ENCODE measurements at places on chromosomes 16 and 17.
A peak's percentile ranks its signal among the peaks of the same experiment; 100 is the strongest.

DNA sequence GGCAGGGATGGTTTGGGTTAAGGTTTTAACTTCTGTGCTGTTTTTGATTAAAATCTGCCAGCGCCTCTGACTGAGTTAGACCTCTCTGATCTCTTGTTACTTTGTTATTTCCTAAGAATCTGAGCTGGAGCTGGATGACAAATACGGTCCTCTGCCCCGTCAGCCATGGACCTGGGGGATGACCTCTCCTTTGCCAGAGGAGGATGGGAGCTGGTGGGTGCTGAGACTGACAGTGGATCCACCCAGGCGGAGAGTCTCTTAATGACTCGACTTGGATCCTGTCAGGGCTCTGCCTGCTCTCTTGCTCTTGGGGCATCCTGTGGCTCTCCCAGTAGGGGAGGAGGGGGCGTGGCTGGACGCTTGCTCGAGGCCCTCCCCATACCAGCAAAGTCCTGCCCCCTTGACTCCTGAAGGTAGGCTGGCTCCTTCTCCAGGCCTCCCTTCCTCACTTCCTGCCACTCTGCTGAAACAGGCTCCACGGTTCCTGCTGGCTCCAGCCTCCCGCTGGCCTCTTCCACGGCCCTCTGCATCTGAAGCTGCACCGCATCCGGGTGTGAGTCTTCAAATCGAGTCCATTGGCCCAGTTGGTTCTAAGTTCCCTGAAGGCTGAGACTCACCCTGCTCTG lies 24.8 kb upstream of the MAP3K14 start:
- DNase-seq, result no peak

DNA sequence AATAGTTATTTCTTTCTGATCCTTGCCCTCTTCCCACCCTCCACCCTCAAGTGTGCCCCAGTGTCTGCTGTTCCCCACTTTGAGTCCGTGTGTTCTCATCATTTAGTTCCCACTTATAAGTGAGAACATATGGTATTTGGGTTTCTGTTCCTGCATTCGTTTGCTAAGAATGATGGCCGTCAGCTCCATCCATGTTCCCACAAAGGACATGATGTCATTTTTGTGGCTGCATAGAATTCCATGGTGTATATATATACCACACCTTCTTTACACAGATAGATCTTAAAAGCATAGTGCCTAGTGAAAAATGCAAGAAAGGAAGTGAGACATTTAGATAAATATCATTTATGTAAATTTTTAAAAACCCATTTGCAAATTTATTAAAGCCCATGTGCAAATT lies 33.1 kb downstream of the HS3ST2 start:
- DNase-seq, result no peak

- peak; percentile 43 for DNase-seq
Observed at GRCh38 chr16:12228602-12229499, 252.3 kb downstream of the SNX29 start.

DNA sequence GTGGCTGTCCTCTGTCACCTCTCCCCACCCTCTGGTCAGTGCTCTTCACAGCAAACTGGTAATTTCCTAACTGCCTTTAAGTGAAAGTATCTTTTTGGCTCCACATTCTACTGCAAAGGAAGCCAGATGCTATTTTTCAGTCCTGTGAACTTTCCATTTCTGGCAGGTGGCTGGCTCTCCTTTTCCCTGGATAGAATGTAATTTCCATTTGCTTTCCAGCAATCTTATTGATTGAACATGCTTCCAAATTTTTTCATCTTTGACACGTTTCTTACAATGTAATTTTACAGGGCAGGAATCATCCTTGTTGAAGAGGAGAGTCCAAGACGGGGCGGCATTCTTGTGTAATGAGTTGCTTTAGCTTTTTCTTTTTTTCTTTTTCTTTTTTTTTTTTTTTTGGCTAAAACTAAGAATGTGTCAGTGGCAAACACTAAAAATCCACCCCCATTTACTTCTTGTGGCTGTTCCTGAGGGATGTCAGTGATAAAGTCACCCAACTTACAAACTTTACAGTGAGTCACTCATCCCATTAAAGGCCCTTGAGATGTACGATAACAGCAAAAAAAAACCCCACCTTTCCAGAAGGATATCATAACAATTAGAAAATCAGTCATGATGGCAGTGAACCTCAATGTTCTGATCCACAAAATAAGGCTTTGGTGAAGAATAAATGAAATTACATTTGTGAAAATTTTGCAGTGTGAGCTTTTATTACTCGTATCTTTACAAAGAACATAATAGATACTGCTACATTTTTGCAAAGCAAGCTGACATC lies 29.4 kb upstream of the PRKCA start:
- no peak for DNase-seq

DNA sequence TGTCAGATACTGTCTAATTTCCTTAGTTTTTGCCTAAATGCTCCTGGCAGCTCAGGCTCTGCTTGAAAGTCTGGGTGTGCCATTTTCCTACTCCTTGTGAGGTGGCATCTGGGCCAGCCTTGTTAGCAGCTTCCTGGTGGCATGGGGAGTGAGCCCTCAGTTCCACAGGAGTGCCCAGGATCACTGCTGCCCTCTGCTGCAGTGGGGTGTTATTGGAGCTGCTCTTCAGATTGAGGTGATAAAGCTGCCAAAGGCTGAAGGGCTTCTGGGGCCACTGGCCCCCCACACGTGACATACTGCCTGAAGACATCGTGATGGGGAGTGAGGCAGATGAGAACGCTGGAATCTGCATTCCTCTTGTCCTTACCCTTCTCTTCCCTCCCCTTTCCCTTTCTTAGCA lies 27.4 kb downstream of the CEP95 start:
- peak; percentile 25 for DNase-seq

GRCh38 chr16:56041556-56042140 lies 149.6 kb upstream of the GNAO1 start:
- DNase-seq, result peak; percentile 46

DNA sequence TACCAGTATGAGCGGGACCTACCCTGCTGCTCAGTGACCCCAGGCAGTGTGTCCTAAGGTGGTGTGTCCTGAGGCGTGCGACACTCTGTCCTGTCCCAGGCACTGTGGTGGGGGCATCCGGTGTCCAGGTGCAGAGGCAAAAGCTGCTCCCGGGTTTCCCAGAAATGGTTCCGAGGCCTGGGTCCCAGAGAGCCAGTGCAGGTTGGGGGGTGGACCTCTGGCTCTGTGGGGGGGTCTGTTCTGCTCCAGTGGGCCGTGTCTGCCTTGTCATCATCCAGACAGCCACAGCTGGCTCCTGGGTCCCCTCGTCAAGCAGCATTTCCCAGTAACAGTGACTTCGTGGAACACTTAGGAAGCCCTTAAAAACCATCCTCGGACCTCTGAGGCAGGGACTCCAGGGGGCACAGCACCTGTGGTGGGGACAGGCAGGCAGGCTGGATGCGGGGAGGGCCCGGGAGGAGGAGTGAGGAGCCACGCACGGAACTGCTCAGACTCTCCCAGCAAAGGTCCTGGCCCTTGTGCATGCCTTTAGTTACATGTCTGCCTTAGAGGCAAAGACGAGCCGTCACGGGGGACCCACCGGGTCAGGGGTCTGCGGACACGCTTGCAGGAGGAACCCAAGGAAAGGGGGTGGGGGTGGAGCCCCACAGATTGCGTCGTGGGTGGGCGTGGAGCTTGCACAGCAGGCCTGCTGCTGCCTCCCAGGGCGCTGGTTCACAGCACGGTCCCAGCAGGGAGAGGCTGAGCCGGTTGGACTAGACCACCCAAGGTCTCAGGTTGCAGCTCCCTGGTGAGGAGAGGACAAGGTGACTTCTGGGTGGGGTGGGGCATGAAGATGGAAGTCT lies 5.6 kb downstream of the SLC16A3 start:
- DNase-seq, result peak; percentile 21

- no peak for DNase-seq
Observed at GRCh38 chr17:37309051-37309450, 66.7 kb upstream of the C17orf78 start.

DNA sequence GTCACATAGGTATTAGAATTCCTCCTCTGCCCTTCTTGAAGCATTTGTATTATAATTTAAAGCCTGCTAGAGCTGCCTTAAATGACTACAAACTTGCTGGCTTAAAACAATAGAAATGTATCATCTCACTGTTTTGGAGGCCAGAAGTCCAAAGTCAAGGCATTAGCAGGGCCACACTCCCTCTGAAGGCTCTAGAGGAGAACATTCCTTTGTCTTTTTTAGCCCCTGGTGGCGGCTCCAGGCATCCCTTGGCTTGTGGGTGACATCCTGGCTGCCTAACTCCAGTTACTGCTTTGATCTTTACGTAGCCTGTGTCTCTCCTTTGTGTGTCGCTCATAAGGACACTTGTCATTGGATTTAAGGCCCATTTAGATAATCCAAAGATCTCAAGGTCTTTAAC lies 186.6 kb upstream of the SALL1 start:
- no peak for DNase-seq

- no peak for DNase-seq
Observed at GRCh38 chr17:8476741-8477140, 41.1 kb downstream of the NDEL1 start.

DNA sequence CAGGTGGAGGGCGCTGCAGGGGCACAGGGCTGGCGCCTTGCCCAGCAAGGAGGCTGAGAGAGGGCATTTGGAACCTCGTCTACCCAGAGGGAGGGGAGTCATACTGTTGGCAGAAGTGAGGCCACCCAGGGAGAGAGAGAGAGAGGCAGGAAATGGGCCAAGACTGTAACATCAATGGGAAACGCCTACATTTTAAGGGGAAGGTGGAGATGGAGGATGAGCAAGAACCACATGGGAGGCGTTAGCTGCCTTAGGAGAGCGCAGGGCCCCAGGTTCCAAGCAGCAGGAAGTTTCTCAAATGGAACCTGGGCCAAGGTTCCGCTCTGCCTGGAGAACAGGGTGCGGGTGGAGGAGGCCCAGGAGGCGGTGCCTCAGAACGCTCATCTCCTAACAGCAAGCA lies 2.7 kb upstream of the WFDC1 start:
- DNase-seq, result no peak

- DNase-seq, result no peak
Observed at GRCh38 chr17:79556271-79556670, 54.6 kb downstream of the RBFOX3 start.

DNA sequence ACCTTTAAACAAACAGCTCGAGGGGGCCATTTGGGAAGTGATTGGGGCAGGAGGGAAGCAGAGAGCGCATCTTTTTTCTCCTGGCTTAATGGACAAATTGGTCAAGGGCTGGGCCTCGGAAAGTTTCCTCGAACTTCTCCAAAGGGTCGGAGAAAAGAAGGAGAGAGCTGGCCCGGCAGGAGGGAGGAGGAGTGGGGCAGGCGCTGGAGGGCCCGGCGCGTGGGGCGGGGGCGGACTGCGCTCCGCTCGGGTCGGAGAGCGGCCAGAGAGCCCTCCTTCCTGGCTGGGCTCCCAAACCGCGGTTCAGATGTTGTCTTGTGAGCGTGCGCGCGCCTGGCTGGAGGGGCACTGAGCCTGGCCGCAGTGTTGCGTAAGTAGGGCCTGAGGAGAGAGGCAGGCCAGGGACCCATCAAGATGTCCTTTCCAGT lies 1.2 kb downstream of the MMP2 start:
- DNase-seq, result no peak

- no peak for DNase-seq
Observed at GRCh38 chr16:591892-592517, 2.1 kb downstream of the RAB40C start.

- DNase-seq, result no peak
Observed at GRCh38 chr16:19578378-19578971, 23.0 kb downstream of the VPS35L start.

- no peak for DNase-seq
Observed at GRCh38 chr16:79067600-79067999, 532.9 kb downstream of the MAF start.

GRCh38 chr17:51734462-51734861 lies 424.1 kb downstream of the CA10 start:
- DNase-seq, result peak; percentile 22

GRCh38 chr16:84502581-84502980 lies 1.9 kb downstream of the MEAK7 start:
- no peak for DNase-seq

DNA sequence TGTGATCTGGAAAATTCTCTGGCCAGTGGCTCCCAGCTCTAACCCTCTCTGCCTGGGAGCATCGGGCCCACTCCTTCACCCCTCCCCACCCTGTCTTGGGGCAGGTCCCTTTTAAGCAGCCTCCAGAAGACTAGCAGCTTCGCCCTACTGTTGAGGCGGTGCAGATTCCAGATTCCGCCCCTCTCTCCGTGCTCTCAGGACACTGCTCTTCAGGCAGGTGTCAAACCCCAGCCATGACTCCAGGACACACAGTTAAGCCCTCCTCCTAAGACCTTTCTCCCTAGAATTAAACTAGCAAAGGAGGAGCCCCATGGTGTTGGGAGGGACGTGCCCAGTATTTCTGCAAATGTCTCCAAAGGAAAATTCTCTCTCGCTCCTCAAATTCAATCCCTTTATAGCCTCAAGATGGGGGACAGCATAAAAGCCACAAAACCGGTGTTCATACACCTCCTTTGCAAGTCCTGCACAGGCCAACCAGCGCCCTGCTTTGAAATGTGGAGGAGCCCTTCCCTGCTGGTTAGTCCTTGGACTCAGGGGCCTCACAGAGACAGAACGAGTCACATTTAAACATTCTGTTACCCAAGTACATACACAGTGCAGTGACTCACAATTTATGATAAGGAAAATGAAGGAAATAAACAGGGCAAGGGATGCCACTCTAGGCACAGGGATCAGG lies 7.2 kb downstream of the LPO start:
- DNase-seq, result no peak

GRCh38 chr16:85991856-85992255 lies 92.9 kb downstream of the IRF8 start:
- no peak for DNase-seq

DNA sequence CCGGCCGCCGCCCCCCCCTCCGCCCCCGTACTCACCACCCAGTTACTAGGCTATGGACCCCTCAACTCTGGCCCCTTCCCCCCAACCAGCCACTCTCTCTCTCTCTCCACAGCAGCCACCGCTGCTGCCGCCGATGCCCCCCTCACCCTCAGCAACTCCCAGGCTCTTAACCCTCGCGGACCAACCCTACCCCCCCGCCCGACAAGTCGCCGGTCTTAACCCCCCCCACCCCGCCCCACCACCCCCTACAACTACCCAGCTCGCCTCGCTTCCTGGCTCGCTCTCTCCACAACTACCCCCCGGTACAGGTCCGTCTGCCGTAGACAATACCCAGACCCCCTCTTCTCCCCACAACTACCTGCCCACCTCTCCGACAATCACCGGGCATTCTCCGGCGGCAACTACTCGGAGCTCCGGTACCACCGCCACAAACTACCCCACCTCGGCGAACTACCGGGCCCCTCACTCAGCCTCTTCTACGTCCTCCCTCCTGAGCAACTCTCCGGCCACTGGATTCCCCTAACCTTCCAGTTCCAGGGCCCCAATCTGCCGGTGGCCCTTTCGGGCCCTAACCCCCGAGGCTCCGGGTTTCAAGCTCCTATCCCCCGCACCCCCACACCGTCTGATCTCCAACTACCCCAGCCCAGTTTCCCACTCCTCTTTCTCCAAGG lies 702 bp downstream of the PHF23 start:
- no peak for DNase-seq

DNA sequence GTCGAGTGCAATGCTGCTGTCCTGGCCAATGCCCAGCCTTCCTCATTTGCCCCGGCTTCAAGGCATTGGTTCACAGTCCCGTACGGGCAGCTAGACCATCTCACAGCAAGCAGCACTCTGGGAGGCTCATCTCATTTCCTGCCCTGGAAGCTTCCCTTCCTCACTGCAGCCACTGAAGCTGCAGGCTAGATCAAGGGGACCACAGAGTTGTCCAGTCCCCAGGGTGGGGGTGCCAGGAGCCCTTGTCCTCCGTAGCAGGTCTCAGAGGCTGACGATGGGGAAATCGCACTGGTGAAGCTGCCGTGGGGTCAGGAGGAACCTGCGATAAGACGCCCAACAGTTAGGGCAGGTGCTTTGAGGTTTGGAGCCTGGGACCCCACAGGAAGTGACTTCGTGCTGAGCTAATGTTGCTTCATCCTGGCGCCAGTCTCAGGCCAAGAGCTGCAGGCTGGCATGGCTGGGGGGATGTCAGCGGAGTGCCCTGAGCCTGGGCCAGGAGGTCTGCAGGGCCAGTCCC lies at the start of gene SPNS3:
Gene SPNS3 (plus strand): TSS at position 426 of the 517 bp plus-strand sequence. CDS start 28 bp downstream, at position 454.
- DNase-seq, result peak; percentile 64

Data from activated naive CD4-positive, alpha-beta T cell treated with anti-CD3 and anti-CD28 coated beads, Interleukin-2, amount 10 ng/mL, durations not matched to agents 7 days and 5 days (primary cell).